ENCODE measurements at places on chromosomes 6 and 20.

GRCh38 chr6:144725736-144726522 lies 440.8 kb downstream of the UTRN start:
- DNase-seq: no peak

GRCh38 chr6:105566503-105566902 lies 163.6 kb upstream of the PREP start:
- no peak for DNase-seq

DNA sequence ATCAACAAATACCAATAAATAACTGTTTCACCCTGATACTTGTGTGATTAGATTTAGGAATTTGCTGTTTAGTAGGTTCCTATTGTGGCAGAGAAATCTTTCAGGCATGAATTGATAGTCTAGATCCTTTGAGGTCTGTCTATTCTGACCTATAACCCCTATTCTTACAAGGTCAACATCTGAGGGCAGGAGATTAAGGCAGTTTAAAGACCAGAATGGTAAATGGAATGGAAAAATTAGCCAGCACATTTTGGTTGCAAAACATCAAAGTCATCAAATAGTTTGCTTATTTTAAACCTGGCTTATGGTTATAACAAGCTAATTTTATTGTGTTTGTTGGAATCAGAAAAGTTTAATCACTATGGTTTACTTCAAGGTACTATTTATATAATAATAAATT lies 78.4 kb downstream of the LIN28B start:
- no peak for DNase-seq

GRCh38 chr20:34114809-34115208 lies 2.8 kb upstream of the EIF2S2 start:
- no peak for DNase-seq

DNA sequence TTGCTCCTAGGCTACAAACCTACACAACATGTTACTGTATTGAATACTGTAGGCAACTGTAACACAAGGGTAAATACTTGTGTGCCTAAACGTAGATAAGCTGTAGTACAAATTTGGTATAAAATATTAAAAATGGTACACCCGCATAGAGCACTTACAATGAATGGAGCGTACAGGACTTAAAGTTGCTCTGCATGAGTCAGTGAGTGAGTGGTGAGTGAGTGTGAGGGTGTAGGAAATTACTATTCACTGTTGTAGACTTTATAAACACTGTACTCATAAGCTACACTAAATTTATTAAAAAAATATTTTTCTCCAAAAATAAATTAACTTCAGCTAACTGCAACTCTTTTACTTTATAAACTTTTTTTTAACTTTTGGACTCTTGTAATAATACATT lies 391.6 kb downstream of the ADGRB3 start:
- no peak for DNase-seq

DNA sequence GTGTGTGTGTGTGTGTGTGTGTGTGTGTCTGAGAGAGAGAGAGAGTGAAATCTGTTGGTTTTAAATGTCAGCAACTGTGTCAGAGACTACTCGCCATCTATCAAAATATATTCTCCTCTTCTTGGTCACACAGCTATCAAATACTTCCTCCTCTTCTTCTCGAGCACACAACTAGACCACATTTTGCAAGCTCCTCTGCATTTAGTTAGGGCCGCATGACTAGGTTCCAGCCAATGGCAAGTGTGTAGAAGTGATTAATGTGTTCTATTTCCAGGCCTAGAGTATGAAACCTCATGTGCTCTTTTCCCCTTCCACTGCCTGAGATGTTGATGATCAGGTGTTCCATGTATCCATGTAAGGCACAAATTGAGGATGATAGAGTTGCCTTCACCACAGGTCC lies 278.5 kb upstream of the MARCKS start:
- DNase-seq: no peak

DNA sequence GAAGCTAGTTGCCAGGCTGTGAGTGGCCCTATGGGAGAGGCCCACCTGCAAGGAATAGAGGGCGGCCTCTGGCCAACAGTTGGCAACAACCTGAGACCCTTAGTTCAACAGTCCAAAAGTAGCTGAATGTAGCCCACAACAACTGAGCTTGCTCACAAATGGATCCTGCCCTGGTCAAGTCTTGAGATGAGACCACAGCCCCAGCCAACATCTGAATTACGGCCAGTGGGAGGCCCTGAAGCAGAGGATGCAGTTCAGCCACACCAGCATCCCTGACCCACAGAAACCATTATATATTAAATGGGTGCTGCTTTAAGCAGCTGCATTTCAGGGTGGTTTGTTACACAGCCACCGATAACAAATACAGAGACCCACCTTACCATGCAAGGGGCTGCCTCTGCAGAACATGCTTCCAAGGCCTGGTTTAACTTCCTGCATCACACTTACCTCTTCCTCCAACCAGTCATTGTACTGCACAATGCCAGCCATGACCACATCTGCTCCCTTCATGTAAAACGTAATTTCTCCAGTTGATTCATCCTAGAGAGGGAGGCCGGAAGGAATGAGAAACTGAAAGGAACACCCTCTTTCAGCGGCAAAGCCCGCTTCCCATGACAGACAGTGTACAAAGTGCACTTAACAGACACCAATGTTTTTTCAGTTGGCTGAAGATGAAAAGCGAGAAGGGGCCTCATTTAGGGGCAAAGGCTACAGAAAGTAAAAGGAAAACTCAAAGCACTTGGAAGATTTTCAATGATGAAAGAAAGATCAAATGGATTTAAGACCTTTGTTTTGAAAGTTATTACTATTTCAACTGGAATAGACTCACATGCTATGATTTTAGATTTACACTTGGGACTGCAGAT lies 86.2 kb upstream of the NFATC2 start:
- no peak for DNase-seq

DNA sequence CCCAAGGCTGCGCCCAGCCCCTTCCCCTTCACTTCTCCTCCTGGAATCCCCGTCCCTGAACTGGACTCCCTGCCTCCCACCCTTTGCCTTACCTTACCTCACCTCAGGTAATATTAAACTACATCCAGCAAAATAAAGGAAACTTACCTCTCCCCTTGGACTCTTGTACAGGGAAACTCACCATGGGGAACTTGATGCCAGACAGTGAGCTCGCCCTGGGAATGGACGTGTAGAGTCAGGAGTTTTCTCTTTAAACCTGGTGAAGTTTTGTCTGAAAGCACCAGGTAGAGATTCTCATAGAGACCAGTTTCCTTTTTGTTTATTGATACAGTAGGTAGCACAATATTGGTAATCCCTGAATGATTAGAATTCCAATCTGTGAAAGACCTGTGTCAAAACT lies 544 bp upstream of the HLA-C start:
- DNase-seq: no peak

- no peak for DNase-seq
These were observed 233.1 kb upstream of the ZNF217 start for GRCh38 chr20:53826597-53827291.

- no peak for DNase-seq
These were observed 44.1 kb downstream of the SESN1 start for GRCh38 chr6:109050447-109051102.

- DNase-seq: peak; percentile 21
These were observed 63.9 kb downstream of the FHL5 start for GRCh38 chr6:96626759-96627364.

DNA sequence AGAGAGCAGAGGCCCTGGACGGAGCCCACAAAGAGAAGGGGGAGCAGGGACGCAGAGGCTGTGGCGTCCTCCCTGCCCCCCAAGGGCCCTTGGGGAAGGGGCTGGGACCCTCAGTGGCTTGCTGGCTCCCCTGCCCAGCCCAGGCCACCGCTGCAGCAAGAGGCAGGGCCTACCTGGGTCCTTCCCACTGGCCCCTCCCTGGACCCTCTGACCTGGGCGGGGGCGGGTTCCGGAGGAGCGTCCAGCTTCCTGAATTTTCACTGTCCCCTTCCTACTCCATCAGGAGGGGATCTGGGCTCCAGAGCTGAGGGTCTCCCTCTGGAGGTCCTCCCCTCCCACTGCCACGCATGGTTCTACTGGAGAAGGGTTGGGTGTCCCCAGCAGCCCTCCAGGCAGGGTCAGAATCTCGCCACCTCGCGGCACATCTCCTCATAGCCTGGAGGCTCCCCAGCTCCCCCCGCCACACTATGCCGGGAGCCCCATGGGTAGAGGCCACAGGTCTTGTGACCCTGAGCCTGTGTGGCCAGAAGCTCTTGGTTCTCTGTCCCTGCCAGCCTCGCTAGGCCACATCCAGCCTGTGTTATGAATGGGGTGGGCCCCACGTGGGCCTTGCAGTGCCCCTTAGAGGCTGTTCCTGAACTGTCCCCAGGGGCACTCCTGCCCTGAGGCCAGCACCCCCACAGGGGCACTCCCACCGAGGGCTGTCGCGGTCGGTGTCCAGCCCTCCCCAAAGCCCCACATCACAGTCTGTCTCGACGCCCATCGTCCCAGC lies 1.0 kb upstream of the SOX18 start:
- DNase-seq: no peak

DNA sequence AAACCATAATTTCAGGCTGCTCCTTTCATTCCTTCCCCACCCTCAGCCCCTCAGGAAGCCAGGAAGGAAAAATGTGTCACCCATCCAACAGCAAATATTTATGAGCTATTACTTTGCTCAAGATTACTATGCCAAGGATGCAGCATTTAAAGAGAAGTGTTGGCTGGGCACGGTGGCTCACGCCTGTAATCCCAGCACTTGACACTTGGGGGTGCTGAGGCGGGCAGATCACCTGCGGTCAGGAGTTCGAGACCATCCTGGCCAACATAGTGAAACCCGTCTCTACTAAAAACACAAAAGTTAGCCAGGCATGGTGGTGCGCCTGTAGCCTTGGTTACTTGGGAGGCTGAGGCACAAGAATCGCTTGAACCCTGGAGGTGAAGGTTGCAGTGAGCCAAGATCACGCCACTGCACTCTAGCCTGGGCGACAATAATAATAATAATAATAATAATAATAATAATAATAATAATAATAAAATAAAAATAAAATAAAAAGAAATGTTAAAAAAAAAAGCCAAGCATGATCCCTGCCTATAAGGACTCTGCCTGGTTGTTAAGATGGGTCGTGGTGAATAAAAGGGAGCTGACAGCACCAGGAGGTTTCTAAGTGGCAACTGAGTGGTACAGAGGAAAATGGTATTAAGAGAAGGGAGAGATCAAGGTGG lies 20.5 kb upstream of the TIAM2 start:
- DNase-seq: no peak

- DNase-seq: no peak
These were observed 390.2 kb downstream of the TENT5A start for GRCh38 chr6:81362246-81362645.

DNA sequence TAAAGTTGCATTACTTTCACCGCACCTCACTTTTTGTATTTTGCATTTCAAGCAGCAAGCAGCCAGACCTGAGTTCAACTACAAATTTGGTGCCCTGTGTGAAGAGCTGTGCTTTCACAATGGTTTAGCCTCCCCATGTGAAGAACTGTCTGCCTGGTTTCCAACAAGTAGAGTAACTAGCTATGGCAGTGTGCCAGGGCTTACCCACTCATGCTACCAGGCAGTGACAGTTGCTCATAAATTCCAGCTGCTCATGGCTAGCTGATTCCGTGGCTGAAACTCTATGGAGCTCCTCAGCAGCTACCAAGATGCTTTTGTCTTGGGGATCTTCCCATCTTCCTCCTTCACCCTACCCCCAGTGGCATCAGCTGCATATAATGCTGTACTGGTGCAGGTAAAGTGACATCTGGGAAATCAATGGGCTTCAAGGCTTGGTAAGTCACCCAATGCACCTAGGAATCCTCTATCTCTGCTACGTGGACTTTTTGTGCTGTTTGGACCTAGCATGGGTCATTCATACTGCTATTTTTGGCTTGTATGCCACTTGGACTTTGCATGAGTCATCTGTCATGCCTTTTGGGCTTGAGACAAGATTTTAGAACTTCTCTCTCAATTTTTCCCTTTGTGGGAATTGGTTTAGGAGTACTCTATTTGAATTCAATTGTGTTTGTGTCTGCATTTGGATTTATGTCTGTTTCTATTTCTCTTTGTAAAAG lies 176.5 kb upstream of the GJE1 start:
- DNase-seq: no peak

DNA sequence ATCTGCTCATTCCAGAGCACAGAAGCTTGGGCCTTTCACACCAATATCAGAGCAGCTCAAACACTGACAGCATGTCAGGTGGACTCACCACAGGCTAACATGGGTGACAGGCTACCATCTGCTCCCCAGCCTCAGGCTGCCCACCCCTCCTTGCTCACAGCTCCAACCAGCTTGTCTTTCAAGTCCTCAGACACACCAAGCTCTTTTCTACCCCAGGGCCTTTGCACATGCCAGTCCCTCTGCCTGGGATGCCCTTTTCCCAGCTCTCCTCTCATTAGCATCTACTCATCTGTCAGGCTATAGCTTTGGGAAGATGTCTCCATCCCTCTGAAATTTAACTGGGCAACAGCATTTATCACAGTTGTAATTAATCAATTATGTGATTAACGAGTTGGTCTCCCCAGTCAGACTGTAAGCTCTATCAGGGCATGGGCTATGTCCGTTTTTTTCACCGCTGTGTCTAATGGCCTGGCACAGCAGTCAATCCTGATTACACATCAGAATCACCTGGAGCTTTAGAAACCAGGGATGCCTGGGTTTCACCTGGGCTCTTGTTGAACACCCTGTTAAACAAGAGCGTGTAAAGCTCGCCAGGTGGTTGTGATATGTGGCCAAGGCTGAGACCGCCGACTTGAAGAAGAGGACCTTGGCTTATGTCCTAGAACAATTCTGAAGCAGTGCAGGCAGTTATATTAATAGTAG lies 88.9 kb upstream of the MRPS10 start:
- DNase-seq: no peak

GRCh38 chr20:51531141-51531710 lies 11.3 kb downstream of the NFATC2 start:
- peak; percentile 74 for DNase-seq

GRCh38 chr6:72619883-72620696 lies 1.8 kb upstream of the KCNQ5 start:
- DNase-seq: peak; percentile 65

- no peak for DNase-seq
These were observed 7.5 kb downstream of the NELFCD start for GRCh38 chr20:58988565-58988882.

- no peak for DNase-seq
These were observed 53.3 kb upstream of the DACT2 start for GRCh38 chr6:168372889-168373288.

- peak; percentile 46 for DNase-seq
These were observed 25.5 kb upstream of the KCNK16 start for GRCh38 chr6:39347906-39348585.

GRCh38 chr6:128848212-128848935 lies 34.6 kb upstream of the LAMA2 start:
- no peak for DNase-seq

GRCh38 chr6:166781331-166781730 lies 154.3 kb upstream of the RPS6KA2 start:
- DNase-seq: no peak

DNA sequence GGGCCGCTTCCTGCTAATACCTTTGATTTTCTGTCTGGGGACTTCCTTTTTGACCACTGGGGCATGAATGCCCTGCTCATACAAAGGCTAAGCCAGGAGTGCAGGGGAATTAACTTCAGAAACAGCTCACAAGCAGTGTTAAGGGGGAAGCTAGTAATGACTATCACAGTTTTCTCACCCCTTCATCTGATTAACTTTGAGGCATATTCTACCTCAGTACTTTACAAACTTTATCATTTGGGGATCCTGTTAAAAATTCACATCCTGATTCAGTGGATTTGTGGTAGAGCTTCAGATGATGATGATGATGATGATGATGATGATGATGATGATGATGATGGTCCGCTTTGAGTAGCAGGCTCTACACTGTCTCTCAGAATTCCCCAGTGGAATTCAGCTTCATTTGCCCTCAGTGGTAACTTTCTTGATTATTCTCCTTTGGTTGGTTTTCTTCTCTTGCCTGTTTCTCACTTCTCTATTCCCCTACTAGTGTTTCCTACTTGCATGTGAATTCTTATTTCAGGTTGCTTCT lies 78.4 kb upstream of the TMEM170B start:
- no peak for DNase-seq

GRCh38 chr6:12403947-12404647 lies 113.9 kb downstream of the EDN1 start:
- no peak for DNase-seq

Data from CD4-positive, alpha-beta T cell treated with Interleukin-10 for 1 hour (primary cell).